Smooth muscle cell of the brain vasculature (primary cell): ENCODE measurements at places on chromosomes 2 and 18.

- no peak for DNase-seq
Observed at GRCh38 chr18:64713284-64713683, 564.4 kb upstream of the LINC00305 start.

DNA sequence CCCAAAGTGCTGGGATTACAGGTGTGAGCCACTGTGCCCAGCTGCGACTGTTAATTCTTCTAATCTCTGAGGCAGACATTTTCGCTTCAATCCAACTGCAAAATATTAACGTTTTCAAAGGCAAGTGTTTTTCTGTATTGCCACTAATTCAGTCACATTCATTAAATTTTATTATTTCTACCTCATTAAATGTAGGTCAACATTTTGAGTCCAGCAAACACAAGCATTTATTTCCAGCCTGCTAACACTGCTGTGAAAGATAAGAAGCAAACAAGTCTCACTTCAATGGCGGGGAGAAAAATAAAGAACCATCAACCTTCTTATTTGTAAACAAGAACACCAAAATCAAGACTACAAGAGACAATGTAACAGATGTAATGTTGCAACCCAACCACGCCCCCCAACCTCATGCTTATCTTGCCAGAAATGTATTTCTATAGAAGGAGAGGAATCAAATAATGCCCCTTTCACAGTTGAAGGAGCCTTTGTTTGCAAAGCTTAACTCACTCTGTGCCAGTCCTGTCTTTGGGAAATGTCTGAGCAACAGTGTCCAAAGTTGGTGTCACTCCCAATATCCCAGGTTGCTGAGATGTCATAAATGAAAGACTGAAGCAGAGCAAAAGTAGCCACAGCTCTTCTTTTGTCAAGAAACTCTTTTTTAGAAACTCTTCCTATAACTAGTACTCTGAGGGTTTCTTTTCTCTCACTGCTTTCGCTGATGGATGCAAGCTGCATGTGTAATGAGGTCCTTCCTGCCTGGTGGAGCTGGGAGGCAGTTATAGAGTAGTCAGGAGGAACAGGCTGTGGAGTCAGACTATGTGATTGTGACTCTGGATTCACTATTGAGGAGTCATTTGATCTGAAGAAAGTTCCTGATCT lies 8.6 kb downstream of the DOCK10 start:
- no peak for DNase-seq

DNA sequence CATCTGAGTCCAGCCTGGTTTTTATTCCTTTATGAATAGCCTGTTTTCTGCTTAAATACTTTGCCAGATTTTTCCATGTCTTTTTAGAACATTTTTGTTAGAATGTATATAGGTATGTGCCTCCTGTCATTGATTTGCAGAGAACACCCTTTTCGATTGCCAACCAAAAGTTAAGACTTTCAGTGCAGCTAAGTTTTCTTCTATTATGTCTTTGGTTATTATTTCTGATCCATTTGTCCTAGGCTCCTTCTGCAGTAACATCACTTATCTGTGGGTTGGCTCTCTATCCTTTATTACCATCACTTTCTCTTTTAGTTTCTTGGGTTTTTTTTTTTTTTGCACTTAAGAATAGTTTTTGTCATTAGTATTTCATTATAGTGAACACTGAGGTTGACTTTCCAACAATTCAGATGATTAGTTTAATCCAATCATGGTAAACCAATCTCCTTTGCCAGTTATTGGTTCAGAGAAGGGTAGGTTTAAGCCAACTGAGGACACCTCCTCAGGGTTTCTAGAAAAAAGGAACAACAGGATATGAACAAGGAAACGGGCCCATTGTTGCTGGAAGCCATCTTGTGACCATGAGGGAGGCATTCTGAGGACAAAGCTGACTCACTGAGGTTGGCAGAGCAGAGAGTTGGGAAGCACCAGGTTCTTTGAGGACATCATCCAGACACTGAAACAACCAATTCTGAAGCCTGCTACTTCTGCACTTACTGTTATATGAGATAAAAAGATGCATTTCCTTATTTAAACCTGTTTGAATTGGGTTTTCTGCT lies 37.9 kb upstream of the GBX2 start:
- DNase-seq: no peak

DNA sequence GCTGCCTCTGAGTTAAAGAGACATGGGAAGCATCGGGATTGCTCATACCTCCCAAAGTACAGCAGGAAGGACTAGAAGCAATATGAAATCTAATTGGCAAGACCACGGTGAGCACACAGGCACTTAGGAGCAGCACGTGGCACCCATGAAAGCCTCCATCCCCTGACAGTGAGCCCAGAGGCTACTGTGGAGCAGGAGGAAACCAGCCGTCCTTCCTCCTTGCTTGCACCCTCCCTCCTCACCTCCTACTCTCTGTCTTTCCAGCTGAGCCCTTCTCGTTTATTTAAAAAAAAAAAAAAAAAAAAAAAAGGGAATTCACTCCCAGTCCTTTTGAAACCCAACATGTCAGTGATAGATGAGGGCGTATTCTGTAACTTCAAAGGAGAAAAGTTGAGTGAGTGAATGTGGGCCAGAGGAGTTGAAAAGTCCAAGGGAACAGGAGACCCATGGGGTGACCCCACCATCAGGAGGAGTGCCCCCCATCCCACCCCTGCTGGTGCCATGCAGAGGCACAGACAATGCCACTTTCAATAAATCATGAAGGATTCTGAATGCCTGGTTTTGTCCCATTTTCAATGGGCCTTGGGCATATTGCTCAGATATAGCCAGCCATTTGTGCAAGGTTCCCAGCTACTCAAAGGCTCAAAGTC lies 96.6 kb upstream of the ALPP start:
- no peak for DNase-seq

DNA sequence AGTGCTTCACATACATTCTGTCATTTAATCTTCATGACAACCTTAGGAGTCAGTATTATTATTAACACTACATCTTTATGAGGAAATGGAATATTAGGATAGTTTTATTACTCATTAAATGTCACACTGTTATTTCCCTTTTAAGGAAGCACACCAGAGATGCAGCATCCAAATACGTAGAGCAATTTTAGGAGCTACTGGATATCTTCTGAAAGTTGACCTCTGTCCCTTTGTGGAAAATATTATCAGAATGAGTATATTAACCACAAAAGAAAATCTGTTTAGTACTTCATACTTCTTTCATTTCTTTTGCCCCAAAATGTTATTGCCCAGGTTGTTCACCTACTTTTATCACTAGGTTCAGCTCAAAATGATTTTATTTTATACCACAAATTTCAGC lies 72.9 kb upstream of the APCDD1 start:
- DNase-seq: no peak

DNA sequence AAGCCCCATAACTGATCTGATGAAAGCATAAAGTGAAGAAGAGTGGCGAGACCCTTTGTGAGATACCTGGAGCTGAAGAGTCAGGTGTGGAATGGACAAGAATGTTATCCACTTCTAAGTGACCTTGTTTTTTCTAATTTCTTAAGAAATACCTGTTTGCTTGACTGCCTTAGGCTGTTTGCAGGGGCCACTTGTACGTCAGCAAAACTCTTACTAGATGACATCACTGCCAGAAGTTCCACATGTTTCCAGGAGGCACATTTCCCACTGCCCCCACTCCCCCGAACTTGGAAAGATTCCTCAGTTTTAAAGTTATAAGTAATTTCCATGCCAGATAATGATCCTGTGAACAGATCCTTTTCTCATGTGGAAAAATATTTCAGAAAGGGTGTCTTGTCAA lies 8.0 kb downstream of the EPAS1 start:
- no peak for DNase-seq

DNA sequence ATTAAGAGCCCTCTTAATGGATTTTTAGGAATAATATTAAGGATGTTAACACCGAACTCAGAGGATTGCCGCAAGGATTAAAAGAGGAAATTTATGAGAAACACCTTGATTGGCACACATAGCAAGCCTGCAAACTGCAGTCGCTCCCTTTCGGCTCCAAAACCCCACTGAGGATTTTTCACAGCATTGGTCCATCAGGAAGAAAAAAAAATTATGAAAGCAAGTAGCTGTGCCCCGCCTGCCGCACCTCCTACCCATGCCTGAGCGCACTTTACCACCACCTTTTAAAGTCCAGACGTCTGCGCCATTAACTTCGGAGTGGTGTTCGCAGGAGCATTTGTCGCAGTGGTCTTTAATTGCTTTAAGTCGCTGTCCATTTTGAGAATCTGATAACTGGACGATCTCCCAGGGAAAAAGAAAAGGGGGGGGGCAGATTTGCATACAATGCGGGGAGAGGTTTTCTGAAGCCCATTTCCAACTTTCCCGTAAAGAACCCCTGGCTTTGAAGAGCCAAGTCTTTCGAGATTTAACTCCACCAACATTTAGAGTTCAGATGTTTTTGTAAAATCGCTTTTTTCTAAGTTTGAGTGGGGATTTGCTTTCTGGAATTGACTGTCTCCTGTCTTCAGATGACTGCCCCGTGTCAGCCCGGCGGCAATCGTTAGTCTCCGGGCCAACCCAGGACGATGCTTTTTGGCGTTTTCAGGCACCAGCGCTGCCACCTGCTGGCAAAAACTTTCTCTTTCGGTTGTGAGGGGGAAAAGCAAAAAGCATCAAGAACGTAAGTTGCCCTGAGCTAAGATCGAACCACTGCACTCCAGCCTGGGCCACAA lies 913 bp upstream of the TRABD2A start:
- no peak for DNase-seq

GRCh38 chr2:37583402-37583801 lies 88.0 kb downstream of the CDC42EP3 start:
- no peak for DNase-seq

DNA sequence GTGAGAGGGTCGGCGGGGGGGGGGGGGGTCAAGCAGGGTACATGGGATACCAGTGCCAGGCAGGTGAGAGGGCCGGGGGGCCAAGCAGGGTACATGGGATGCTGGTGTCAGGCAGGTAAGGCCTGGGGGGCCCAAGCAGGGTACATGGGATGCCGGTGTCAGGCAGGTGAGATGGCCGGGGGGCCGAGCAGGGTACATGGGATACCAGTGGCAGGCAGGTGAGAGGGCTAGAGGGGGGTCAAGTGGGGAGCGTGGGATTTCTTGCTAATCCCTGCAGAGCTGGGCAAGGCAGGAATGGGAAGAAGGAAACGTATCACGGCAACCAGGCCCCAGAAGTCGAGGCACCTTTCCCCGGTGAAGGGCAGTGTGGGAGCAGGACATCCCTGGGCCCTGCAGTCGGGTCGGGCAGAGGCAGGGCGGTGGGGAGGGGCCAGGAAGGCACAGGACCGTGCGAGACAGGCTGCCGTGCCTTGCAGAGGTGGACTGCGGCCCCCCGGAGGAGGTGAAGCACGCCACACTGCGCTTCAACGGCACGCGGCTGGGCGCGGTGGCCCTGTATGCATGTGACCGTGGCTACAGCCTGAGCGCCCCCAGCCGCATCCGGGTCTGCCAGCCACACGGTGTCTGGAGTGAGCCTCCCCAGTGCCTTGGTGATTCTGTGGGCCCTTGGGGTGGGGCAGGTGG lies 49.3 kb downstream of the MTERF4 start:
- no peak for DNase-seq

GRCh38 chr18:12779043-12779442 lies 76.2 kb downstream of the PSMG2 start:
- DNase-seq: no peak

- no peak for DNase-seq
Observed at GRCh38 chr2:162092658-162093556, 18.9 kb upstream of the DPP4 start.

DNA sequence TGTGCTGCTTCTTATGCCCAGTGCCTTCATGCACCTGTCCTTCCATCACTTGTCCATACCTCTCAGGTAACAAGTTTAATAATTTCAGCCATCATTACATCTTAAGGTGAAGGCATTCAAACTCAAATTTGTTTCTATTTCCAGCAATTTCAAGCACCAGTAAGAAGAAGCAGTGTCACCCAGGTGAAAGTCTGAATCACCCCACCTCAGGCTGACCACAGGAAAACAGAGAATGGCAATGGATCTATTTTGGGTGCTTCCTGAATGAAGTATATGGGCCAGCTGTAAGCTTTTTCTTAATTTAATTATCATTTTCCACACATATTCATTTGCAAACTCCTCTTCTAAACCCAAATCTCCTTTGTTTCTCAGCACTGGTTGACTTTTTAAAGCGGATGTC lies 372.7 kb upstream of the SOX11 start:
- no peak for DNase-seq

GRCh38 chr18:63585988-63586387 lies 1.2 kb upstream of the SERPINB13 start:
- no peak for DNase-seq

- no peak for DNase-seq
Observed at GRCh38 chr18:44957461-44957860, 276.8 kb downstream of the SETBP1 start.

- no peak for DNase-seq
Observed at GRCh38 chr2:57450170-57450569, 596.4 kb upstream of the VRK2 start.

GRCh38 chr2:217986256-217986961 lies 16.4 kb downstream of the TNS1 start:
- no peak for DNase-seq

GRCh38 chr18:50334546-50335152 lies 40.2 kb upstream of the SKA1 start:
- DNase-seq: no peak

- no peak for DNase-seq
Observed at GRCh38 chr18:66769375-66769774, 165.5 kb upstream of the CDH19 start.

DNA sequence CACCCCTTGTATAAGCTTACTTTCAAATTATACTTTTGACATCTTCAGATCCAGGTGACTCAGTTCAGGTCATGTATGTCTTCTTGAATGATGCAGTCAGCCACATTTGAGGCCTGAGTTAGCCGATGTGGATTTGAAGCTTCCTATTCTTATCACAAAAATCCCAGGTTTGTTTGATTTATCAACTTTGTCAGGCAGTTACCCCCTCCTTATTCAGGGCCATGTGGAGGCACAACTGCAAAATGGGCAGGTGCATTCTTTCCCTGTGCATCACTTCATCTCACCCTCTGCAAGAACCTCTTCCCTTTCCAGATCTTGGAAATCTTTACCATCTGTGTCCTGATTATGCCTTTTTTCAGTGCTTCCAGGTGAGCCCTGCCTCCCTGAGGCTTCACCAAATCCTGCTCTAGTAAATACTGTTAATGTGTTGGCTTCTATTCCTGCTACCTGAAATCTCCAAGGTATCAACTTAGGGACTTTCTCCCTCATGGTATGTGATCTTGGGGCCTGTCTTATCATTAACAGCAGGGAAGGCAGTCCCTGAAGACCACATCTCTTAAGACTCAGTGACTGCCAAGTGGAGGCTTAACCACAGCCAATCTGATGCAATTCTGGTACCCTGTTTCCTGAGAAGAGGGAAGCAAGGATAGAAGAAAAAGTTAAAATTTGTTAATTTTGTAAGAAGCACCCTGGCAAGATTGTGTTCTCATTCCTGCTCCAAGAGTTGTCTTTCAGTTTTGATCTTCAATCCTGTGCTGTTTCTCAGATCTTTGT lies 9.4 kb upstream of the ARHGAP28 start:
- DNase-seq: no peak

- no peak for DNase-seq
Observed at GRCh38 chr2:220673151-220673874, 898.8 kb downstream of the EPHA4 start.
